ENCODE measurements at places on chromosomes 1 and 21.

DNA sequence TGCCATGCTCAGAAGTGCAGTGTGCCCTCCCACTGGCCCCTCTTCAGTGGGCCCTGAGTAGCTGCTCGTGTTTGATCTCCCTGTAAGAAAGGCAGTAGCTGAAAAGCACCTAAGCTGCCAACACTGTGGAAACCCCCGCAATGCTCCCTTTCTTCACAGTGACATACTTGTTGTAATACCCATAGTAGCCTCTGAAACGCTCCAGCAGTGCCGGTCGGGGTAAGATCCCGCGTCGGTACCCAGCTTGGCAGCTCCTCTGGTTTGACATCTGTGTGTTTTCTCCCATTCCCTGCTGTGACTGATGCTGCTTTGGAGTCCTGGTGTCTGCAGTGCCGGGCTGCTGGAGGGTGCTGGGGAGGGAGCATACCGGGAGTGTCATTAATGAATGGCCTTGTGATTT lies 3.6 kb downstream of the CHAF1B start:
- DNase-seq, result no peak

DNA sequence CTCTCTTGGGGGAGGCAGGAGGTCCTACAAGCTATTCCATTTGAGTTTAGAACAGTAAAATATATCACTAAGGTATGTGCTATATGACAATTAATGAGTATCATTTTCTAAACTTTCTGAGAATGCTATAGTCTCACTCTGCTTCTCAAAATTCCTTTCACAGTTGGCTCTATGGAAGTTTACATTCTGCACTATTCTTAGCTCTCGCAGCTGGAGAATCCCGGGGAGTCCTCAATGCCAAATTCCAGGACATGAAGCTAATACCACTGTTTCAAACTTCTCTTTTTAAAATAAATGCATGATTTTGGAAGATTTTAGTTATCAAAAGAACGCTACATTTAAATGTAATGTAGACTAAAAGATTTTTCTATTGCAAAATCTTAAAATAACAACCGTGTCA lies 22.4 kb upstream of the PALMD start:
- DNase-seq, result no peak

GRCh38 chr1:33297911-33298622 lies 22.8 kb downstream of the A3GALT2 start:
- DNase-seq, result no peak

- no peak for DNase-seq
Observed at GRCh38 chr1:160365325-160365724, 1.5 kb upstream of the NHLH1 start.

DNA sequence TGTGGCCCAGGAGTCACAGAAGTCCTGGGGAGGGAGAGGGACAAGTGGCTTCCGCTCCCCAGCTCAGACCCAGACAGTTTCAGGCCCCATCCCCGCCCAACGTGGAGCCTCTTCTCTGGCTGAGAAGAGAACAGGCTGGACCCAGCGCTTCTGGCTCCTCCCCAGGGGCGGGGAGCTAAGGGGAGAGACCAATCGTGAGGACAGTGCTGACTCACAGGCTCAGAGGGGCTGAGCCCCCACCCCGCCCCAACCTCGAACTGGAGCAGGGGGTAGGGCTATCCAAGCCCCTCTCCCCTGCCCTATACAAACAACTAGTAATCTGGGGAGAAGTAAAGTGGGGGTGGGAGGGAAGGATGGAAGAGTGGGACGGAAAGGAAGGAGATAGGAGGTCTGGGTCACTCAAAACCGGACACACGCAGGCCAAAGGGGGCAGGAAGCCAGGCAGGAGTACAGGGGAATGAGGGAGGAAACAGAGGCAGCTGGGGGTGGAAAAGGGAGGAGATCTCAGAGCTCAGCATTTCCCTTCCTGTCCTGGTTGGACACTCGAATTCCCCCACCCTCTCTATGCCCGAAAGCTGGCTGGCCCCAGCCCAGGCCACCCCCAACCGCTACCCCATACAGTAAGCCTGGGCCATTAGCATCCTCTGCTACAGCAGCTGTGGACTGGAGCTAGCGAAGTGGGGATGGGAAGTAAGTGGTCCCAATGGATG lies at the start of gene SHC1:
SHC1 (minus strand) TSS at position 117 of the 710 bp plus-strand sequence. CDS start 221 bp downstream, outside the sequence.
- DNase-seq, result no peak

DNA sequence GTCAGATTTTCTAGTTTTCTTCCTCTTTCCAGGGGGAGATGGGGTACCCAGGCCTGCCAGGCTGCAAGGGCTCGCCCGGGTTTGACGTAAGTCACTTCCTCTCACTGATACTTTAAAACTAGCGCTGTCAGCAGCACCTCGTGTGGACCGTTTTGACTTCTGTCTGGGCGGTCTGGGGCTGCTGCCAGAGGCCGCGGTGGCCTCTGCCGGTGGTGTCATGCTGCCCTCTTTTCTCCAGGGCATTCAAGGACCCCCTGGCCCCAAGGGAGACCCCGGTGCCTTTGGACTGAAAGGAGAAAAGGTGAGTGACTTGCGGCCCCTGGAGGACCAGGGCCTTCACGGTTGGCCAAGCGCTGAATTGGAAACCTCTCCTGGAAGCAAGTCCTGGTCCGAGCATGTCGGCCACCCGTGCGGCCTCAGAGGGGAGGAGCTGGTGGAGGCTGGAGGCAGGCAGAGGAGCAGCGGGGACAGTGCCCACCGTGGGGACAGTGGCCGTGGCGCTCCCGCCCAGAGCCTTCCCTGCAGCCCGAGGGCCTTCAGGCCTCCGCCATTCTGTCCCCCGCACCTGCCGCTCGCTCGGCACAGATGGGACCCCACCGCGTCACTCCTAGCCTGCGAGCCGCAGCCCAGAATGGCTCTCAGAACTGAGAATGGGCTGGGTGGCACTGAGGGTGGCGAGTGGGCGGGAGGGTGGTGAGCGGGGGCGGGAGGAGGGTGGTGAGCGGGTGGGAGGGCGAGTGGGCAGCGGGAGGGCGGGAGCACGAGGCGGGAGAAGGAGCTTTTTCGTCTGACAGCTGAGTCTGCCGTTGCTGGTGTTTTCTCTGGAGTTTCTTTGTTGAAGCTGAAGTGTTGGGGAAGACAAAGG lies 9.4 kb downstream of the COL6A1 start:
- no peak for DNase-seq

Measured in stimulated activated CD8-positive, alpha-beta memory T cell treated with anti-CD3 and anti-CD28 coated beads, Interleukin-4, amount 100 ng/mL, for 1 hour (primary cell).